RCC 7860 (cell line): ENCODE measurements at places on chromosomes 12 and 14.

- DNase-seq: no peak
Measured at GRCh38 chr14:91955168-91955567, 7.7 kb upstream of the FBLN5 start.

DNA sequence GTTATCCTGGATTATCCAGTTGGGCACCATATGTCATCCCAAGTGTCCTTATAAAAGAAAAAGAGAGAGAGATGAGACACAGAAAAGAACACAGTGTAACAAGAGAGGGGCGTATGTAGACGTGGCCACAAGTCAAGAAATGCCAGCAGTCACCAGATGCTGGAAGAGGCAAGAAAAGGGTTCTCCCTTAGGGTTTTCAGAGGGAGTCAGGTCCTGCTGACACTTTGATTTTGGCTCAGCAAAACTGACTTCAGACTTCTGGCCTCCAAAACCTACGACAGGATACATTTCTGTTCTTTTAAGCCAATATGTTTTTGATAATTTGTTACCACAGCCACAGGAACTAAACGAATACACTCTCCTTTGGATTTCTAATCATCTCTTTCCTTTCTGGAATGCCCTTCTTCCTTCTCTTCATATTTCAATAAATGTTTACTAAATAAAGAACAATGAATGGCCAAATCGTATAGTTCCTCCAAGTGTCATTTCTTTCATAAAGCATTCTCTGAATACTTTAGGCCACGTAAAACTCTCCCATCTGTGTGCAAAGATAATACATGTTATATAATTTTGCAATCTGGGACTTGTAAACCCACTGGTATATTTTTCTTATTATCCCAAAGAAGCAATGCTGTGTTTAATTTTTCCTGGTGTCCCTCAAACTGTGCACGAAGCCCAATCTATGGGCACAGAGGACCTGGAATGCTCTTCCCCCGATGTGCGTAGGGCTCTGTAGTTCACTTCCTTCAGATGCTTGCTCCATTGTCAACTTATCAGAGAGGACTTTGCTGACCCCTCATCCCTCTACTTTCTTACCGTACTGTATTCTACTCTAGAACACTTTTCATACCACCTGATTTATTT, 303.6 kb downstream of the CEP128 start:
- DNase-seq: no peak

DNA sequence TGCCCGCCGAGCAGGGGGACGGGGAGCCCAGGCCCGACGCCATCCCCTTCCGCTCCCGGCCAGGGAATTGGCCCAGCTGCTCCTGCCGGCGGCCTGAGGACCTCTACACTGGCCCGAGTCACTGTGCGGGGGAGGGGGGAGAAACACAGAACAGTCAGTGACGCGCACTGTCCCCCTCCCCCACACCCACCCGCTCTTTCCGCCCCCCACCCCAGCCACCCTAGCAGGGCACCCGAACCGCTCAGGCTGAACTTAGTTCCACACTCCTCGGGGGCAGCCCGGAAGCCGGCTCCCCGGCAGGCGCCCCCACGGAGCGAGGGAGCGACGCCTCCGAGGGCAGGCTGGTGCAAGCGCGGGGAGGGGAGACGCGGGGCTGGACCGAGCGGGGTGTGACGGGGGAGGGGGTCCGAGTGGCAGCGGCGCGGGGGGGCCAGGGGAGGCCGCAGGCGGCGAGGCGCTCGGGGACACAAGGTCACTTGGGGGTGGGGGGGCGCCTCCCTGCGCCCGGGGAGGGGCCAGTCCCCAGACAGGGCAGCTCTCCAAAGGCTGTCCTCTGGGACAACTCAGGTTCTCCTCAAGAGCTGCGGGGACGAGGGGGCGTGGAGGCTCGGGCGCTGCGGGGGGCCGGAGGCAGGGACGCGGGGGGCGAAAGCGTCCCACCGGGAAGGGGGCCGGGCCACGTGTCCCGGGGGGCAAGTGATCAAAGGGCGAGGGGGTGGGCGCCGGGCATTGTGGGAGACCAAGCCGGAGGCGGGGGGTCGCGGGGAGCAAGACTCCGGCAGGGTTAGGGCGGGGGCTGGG, 648 bp downstream of the CHD4 start:
- peak; percentile 42 for DNase-seq

DNA sequence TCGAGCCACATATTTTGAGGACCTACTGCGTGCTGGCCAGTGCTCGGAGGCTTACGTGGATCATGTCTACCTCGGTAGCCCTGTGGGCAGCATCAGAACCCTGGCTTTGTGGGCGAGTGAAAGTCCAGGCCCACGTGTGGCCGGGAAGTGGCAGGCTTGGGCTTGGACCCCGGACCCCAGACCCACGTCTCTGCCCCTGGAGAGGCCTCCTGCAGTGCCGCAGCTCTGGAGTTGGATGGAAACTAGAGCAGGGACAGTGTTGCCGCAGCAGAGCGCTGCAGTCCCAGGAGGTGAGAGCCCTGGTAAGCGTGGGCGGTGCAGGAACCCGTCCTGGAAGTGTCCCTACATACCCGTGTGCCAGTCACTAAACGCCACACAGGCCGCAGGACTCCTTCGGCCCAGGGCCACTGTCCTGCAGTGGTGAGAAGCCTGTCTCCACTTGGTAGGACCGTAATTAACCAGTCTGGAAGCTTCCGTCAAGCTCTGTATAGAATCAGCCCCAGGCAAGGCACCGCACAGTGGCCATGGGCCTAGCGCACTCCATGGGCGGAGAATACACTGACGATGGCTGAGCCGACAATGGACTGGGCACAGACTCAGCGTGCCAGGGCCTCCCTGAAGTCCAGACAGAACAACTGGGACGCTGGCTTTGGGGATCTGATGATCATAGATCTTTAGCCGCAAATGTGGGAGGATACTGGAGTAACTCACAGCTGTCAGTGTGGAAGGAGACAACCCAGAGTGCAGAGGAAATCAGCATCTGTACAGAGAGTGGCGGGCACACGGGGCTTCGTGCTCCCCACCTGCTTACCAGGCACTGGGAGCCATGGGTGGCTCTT, 219.5 kb downstream of the KIF26A start:
- no peak for DNase-seq

DNA sequence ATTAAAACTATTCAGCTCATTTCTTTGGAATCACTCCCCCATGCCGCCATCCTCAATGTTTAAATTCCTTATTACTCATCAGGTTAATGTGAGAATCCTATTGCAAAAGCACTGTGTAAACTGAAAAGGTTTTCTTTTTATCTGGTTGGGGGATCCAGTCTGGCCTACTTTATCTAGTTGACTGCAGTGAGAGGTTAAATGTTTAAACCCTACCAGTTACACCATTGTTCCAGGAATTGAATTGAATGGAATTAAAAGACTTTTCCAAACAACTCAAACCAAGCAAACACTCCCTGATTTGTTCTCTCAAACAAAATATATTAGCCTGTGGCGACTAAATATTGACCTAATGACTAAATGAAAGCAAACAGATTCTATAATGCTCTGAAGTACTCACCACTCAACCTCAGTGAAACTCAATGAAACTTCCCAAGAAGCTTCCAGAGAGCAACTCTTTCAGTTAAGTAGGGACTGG, 100.5 kb downstream of the VEZT start:
- peak; percentile 55 for DNase-seq

- DNase-seq: no peak
Measured at GRCh38 chr12:89943463-89943862, 234.8 kb upstream of the ATP2B1 start.

- DNase-seq: no peak
Measured at GRCh38 chr12:101927036-101927435, 49.7 kb downstream of the DRAM1 start.
